ENCODE measurements at places on chromosomes 1 and 21. TPM values are rescaled to one million over a fixed set of nuclear protein-coding genes. Genes with fewer than 3 reads are reported as not detected.

GRCh38 chr1:189693140-189693539 is 784.5 kb downstream of the BRINP3 start:
- no peak for DNase-seq

DIO1 gene
- not detected for total RNA-seq

MMEL1 gene
- 2.6 TPM for total RNA-seq

TRIM17 gene
- 1.9 TPM for total RNA-seq

- no peak for DNase-seq
Observed at GRCh38 chr1:117606649-117607430, 992 bp downstream of the TENT5C start.

DNA sequence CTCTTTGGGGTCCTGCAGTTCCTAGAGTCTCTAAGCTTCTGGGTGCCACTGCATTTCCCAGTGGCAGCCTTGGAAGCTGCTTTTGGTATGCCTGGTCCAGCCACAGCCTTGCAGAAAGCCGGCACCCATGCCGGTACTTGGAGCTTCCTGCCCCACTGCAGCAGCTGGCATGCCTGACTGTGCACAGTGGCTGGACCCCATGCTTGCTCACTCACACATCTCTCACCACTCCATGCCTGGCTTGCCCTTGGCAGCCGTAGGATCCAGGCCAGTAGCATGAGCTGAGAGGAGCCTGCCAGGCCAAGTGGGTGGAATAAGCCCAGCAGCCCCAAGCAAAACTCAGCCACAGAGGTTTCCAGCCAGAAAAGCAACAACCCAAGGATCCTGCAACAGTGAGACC is 20.3 kb upstream of the FNBP1L start:
- DNase-seq: no peak

GRCh38 chr1:28591708-28592320 is at the start of gene RAB42:
Gene RAB42, plus strand, starts transcription at chr1:28592265. Its CDS starts 247 bp downstream, at chr1:28592512.
- DNase-seq: no peak

DNA sequence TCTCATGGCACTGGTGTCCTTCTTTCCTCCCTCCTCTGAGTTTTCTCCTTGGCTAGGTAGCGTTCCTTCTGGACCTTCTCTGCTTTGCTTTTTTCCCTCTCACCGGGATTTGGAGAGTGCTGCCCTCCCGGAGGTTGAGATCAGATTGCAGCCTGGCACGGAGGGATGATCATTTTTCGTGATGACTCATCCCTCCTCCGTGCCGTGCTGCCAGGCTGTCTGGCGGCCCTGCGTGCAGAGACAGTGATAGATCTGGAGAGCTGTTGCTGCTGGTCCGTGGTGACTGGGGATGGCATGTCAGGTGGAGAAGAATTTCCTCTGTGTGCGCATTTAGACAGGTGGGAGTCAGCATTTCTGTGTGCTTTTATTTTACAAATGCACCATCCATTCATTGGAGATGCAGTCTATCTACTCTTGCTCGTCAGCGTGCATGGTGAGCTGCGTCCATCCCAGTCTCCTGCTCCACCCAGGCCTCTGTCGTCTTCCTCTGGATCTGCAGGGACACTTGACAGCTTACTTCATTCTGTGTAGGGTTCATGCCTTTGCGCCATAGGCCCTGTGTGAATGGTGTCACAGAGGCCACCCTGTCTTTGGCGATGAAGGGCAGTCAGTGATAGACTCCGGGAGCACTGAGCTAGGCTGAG is 104.4 kb downstream of the PCBP3 start:
- no peak for DNase-seq

DNA sequence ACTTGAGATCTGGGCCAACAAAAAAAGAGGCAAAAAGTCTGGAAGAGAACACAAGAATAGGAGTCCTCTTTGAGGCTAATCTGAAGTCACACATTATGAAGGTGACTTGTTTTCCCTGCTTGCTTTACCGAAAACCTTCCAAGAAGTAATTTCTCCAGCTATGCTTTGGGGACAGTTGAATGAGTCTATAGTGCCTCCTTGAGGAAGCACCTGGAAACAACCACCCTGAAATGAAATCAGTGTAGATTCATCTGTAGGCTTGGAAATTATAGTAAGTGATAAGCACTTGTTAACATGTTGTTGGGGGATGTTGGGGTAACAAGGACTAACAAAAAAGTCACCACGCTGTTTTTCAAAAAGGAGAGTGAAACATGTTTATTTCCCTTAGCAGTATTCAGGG is 23.4 kb upstream of the RPTN start:
- no peak for DNase-seq

DNA sequence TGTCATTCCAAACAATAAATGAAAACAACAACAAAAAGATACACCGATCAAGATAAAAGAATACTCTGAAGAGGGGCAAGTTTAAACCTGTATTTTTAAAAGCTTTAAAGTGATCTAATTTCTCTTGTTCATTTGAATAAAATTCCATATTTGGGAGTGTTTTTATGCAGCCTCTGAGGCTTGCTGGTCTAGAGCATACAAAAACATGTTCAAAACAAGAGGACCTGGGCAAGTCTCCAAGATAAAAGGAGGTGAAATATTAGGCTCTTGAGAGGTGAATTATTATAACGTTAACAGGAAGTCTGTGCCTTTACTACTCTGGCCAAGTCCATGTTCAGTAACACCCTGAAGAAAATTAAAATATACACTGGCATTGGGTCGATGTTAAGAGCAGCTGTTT is 20.1 kb downstream of the URB1 start:
- no peak for DNase-seq

DNA sequence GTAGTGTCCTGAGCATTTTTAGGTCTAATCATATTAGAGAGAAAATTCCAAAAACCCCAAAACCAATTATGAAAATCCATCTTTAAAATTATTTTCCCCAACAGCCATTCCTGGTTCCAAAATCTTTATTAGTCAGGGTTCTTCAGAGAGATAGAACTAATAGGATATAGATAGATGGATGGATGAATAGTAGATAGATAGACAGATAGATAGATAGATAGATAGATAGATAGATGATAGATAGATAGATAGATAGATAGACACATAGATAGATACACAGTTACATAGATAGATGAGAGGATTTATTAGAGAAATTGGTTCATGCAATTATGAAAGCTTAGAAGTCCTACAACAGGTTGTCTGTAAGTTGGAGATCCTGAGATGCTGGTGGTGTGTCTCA is 122.7 kb upstream of the POGK start:
- DNase-seq: no peak

DNA sequence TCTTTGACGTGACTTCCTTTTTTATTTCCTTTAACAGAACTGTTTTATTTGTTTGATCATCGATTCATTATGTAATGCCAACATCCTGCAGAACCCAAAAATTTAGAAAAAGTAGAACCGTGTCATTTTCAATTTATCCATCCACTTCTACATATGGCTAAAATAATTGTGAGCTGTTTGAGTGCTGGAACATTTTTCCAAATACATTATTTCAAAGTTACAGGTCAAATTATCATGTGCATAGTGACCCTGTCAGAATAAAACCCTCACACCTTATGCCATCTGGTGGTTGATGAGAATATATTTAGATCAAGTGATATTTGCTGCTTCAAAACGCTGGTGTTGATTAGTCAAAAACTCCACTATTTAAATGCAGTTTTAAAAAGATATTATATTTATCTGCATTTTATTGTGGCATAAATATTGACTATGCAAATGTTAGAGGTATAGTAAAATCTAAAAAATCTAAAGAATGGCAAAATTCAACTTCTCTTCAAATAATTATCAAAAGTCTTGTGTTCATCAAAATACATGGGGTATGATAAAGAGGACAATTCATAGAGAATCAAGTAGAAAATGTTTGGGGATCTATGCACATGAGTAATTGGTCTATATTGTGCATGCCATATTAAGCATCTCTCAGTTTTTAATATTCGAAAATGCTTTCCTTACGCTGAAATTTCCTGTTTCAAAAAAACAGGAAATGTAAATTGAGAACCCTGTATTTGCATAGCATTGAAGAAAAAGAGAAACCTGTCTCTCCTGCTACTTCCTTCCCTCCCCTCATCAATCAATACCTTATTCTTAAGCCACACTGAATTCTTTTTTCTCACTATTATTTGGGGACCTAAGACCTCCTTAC is 39.7 kb downstream of the UBE2U start:
- DNase-seq: no peak

- DNase-seq: no peak
Observed at GRCh38 chr1:211281320-211282022, 22.3 kb downstream of the RCOR3 start.

DNA sequence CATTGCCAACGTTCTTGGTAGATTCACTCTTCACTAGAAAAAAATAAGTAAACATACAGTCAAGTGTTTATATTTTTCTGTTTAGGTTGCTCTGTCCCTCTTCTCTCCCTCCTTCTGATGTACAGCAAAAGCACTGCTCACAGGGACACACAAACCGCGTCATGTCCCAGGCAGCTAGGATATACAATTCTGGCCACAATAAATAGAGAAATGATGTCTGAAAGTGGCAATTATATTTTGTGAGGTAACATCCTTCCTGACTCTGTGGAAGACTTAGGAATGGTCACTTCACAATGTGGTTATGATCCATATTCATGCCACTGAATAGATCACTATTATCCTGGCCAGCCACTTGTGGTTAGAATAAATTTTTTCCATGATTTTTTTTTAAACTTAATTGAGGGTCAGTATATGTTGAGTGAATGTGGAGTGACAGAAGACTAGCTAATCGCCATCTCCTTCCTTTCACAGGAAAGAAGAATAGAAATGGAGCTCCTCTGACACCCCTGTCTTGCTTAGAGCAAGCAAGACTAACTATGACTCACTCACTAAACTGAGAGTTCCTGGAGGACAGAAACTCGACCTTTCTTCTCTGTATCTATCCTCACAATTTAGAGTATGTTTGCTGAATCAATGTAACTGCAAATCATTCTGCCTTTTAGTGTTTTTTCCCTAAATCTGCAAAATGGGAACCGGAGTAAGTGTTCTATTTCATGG is 54.0 kb downstream of the ZNHIT6 start:
- DNase-seq: no peak

- DNase-seq: no peak
Observed at GRCh38 chr21:32253215-32253641, 25.6 kb downstream of the MIS18A start.

- DNase-seq: no peak
Observed at GRCh38 chr1:64733581-64734286, 11.1 kb upstream of the RAVER2 start.

DNA sequence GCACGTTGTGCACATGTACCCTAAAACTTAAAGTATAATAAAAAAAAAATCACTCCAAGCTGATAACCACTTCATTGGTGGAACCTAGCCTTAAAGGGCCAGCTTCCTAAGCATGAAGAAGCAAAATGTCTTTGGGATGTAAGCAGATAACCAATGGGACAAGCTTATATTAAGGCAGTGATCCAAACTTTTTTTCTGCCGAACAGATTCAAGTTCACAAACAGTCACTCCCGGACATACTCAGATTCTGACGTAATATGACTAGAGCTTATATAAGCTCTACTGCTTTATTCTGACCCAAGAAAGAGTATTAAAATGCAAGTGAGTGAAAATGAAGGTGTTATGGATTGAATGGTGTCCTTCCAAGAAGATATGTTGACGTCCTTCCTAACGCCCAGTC is 44.9 kb upstream of the HIVEP3 start:
- DNase-seq: no peak

HORMAD1 gene
- 0.26 TPM for total RNA-seq

DNA sequence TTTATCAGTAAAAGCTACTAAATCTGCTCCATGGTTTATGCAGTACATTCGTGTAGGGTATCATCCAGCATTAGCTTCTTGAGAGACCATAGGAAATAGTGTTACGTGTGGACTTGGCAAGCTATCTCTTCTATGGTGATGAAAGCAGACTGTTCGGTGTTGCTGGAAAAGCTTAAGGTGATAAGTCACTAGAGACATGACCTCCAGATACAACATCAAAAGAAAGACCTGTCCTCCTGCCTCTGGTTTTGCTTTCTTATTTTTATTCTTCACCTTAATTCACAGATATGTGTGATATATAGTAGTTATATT is 53.5 kb upstream of the S1PR1 start:
- DNase-seq: no peak

DNA sequence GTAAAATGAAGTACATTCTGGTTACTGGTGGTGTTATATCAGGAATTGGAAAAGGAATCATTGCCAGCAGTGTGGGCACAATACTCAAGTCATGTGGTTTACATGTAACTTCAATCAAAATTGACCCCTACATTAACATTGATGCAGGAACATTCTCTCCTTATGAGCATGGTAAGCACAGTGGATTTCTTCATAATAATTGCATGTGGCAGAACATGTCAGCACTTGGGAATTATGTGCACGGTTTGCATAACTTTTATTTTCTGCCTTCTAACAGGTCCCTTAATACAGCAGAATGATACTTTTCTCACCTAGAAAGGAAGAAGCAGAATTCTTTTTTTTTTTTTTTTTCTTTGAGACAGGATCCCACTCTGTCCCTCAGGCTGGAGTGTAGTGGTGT is 3.8 kb downstream of the CTPS1 start:
- no peak for DNase-seq

BTBD8 gene
- 16.1 TPM for total RNA-seq

- DNase-seq: no peak
Observed at GRCh38 chr1:235563513-235564061, 59.3 kb upstream of the B3GALNT2 start.

TRAF3IP3 gene
- 1.4 TPM for total RNA-seq

ACTRT2 gene
- total RNA-seq: not detected

- DNase-seq: no peak
Observed at GRCh38 chr1:17060306-17060749, 6.5 kb upstream of the SDHB start.

DNA sequence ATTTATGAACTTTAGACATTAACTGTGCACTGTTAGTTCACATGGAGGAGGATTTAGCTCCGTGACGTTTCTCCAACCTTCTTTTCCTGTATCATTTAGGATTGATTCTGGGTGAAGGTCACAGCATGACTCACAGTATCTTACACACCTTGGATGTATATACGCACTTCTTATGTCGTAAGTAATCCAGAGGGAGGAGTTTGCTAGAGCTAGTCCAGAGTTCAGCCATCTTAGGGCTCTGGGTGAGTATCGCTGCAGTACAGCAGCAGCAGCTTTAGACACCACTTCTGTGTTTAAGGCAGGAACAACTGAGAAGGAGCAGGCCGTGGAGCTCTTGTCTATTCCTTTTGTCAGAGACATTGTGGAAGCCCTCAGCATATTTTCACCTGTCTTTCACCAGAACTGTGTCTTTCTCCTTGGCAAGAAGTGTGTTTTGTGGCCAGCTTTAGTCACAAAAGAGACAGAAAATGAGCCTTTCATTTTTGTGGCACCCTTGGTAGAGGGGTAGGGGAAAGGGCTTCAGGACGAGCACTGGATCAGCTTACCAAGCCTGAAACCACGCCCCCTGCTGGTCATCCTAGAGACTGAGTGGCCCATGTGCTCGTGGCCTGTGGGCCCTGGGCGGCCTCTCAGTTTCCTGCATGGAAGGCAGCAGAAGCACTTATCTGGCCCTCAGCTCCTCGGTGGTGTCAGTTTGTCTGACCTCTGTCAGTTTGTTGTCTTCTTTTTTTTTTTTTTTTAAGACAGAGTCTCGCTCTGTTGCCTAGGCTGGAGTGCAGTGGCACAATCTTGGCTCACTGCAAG is 64.0 kb downstream of the ADARB1 start:
- no peak for DNase-seq

- DNase-seq: no peak
Observed at GRCh38 chr1:115133440-115133839, 44.1 kb upstream of the TSPAN2 start.

DMRTB1 gene
- total RNA-seq: not detected

CSF3R gene
- total RNA-seq: 5.3 TPM

SOX13 gene
- total RNA-seq: 12.8 TPM

Measured in urinary bladder (tissue), 4 donors.